Neuronal stem cell (in vitro differentiated cells): ENCODE measurements at places on chromosomes 5 and 9.

DNA sequence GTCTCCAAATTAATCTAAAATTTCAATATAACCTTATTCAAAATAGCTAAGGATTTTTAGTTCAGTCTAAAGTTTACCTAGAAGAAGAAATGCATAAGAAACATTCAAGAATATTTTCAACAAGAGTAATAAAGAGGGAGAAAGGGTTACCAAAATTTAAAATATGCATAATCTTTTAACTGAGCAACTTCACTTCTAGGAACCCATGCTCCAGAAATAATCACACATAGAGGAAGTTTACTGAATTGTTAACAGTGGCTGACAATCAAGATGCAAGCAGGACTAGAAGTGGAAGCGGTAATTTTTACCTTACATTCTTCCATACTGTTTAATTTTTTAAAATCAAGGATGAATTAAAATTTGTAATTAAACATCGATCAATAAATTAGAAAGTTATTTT lies 1.9 kb downstream of the PJA2 start:
- DNase-seq, result no peak

DNA sequence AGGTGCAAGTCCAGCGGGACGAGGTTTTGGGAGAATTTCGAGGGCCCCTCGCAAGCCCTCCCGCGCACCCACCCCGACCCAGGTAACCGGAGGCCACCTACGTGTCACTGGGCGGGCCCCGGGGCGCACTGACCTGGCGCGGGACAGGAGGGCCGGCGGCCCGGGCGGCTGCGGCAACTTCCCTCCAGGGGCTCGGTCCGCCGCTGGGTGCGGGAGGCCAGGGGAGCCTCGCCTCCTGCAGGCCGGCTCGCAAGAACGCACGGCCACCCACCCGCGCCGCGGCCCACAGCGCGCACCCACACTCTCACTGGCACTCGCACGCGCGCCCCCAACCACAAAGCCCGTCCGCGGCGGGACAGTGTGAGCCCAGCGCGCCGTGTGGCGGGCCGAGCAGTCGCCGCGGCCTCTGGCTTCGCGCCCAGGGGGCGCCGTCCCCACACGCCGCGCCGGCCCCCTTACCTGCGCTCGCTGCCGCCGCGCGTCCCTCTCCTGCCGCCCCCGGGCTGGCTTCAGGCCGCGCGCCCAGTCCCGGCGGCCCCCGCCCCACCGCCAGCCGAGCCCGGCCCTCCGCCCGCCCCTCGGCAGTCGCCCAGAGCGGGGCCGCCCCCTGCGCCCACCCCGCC lies 451 bp downstream of the LPAR1 start:
- DNase-seq, result peak; percentile 73

DNA sequence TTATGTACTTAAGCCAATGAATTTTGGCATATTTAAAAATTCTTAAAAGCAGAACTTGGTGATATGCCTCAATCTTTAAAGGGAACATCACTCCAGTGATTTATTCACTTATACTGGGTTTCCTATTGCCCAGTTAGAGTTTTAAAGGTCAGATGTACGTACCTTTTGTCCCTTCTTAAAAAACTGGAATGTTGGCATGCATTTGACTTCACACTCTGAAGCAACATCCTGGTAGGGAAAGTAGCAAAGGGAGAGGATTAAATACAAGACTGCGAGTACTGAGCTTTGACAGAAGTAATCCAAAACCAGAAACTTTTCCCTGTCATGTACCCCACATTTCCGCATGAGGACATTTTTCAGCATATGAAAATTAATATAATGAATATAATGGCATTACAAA lies 11.7 kb downstream of the TXN start:
- no peak for DNase-seq

- no peak for DNase-seq
Measured at GRCh38 chr9:71629578-71630215, 138.6 kb downstream of the CEMIP2 start.
